Bronchial smooth muscle cell (primary cell): ENCODE measurements at places on chromosomes 7 and 10. TPM values are rescaled to one million over a fixed set of nuclear protein-coding genes. Genes with fewer than 3 reads are reported as not detected.

The EPHA1 gene
- total RNA-seq = 0.09 and 0.16 TPM in 2 replicates

The C10orf62 gene
- not detected in 2 replicates for total RNA-seq

The POU6F2 gene
- not detected in 2 replicates for total RNA-seq

The WNT16 gene
- 0.09 and 0.32 TPM in 2 replicates for total RNA-seq

The PRKCQ gene
- total RNA-seq = under 0.01 and 0.17 TPM in 2 replicates

The KBTBD2 gene
- total RNA-seq = 23.2 and 30.6 TPM in 2 replicates

The COMTD1 gene
- 7.0 and 12.8 TPM in 2 replicates for total RNA-seq

The CXCL12 gene
- 54.7 and 125 TPM in 2 replicates for total RNA-seq

The RGR gene
- not detected in 2 replicates for total RNA-seq

The METTL27 gene
- total RNA-seq = 8.3 and 11.8 TPM in 2 replicates

The GDF2 gene
- total RNA-seq = not detected in 2 replicates

The TM9SF3 gene
- 98.5 and 108 TPM in 2 replicates for total RNA-seq
